Activated T-helper 1 cell treated with Interleukin-2 at 50 U/mL for 16 hours (primary cell): ENCODE measurements at places on chromosomes 5 and 9.

GRCh38 chr5:1311439-1312055, 16.7 kb upstream of the TERT start:
- no peak for DNase-seq

DNA sequence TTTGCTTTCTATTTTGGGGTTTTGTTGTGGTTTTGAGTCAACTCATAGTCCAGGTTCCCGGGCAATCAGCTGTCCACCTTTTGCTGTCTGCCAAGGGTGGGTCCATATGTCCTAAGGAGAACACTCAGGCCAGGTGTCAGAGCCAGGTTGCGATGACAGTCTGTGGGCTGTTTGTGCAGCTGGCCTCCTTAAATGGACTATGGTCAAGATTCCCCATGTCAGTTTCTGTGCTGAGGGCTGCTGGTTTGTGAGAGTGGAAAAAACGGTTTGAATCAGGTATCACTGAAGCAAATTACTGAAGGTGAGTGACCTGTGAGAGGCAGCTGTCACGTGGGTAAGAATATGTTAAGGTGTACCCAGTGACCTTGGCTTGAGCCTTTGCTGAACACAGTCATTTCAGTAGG, 33.0 kb downstream of the SNX30 start:
- DNase-seq = no peak

GRCh38 chr5:95959051-95959887, 2.4 kb downstream of the ELL2 start:
- DNase-seq = no peak

GRCh38 chr5:95892784-95893354, 68.8 kb downstream of the ELL2 start:
- no peak for DNase-seq

- DNase-seq = no peak
Observed at GRCh38 chr5:1864896-1865440, 17.8 kb downstream of the IRX4 start.

DNA sequence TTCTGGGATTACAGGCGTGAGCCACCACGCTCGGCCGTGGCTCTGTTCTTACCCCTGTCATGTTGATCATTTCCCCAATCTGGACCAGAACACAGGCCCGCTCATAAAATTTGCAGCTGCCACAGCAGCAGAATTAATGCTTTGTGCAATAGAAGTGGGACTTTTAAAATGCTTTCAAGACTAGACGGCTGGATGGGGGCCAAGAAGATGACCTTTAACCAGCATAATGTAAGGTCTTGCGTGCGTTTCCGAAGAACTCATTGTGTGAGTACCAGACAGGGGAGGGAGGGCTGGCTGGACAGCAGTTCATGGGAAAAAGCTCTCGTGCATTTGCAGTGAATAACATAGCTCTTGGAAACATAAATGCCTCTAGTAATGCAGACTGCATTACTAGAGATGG, 3.5 kb upstream of the WDR38 start:
- no peak for DNase-seq

- no peak for DNase-seq
Observed at GRCh38 chr5:96605144-96605837, 56.9 kb upstream of the CAST start.

- DNase-seq = no peak
Observed at GRCh38 chr5:164210491-164210890, 705.1 kb downstream of the MAT2B start.

DNA sequence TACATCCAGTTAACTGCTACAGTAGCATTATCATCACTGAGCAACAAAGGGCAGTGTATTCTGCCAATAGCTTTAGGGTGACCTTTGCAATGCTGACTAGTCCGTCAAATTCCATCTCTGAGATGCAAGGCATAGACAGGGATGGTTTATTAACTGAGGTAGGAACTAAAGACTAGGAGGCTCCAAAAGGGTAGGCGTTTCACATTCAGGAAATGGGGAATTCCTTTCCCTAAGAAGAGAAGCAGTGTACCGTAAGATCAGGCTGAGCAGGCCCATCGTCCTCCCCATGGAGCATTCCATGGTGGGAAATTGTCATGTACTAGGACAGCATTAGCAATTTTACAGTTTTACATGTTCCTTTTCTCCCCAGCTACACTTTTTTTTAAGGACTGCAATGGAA, 157.7 kb downstream of the BNC2 start:
- no peak for DNase-seq

GRCh38 chr9:116978155-116978554, 291.1 kb downstream of the TRIM32 start:
- DNase-seq = no peak

DNA sequence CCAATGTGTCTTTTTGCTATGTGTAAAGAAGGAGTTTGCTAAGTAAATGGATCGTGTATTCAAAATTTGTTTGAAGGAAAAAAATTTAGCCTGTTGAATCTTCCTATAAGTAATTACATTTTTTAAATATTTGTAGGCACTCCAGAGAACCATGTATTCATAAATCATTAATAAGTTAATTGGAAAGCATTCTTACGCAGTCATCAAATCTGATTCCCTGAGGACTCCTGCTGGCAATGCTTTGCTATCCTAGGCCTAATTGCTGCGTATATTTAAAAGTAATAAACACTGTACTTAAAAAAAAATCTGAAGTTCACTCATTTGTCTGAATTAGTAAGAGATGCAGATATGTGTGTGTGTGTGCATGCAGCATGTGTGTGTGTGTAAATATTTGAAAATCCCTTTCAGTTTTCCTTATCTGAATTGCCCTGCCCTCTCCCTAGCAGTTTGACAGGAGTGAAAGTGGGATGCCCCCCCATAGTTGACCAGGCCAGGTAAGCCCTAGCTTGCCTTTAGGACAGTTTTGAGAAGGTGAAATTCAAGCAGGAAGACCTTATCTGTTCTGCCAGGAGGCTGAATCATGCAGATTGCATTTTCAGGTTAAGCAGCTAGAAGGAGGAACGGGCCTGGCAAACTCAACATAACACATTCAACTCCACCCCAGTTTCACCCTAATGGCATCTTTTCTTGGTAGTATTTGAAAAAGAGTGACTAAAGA, 81.2 kb upstream of the DNAH5 start:
- DNase-seq = no peak
